ENCODE measurements at places on chromosomes 6 and 20. TPM values are rescaled to one million over a fixed set of nuclear protein-coding genes. Genes with fewer than 3 reads are reported as not detected.
A peak's percentile ranks its signal among the peaks of the same experiment; 100 is the strongest.

GRCh38 chr6:132952031-132952867 is 137.9 kb downstream of the RPS12 start:
- H3K4me3 ChIP-seq = no peak overlapping the region
- DNase-seq = no peak
- peaks cover 43% of the 10 kb centered on the region for H3K27me3 ChIP-seq
- H3K4me1 ChIP-seq = no peaks in the 10 kb centered on the region

GRCh38 chr6:38067263-38067980 is 247.9 kb downstream of the ZFAND3 start:
- no peak for DNase-seq
- H3K27me3 ChIP-seq = no peaks in the 10 kb centered on the region
- peaks cover 12% of the 10 kb centered on the region for H3K4me1 ChIP-seq
- peaks cover 31% of the 10 kb centered on the region for H3K36me3 ChIP-seq

TCF19 gene
- total RNA-seq = 86.1 TPM

TSBP1 gene
- total RNA-seq = not detected

DNA sequence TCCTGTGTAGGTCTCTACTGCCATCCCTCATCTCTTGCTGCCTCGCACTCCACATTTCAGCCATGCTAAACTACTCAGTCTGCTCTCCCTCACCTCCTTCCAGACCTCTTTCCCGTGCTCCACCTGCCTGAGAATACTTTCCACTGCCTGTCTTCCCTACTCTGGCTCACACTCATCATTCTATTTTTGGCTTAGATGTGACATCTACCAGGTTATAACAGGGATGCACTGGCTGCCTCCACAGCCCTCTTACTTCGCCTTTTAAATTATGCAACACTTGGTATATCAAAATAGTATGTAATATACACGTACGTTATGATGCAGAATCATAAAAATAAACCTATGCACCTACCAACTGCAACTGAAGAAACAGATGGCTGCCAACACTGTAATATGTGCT is 222.8 kb upstream of the DTNBP1 start:
- H3K36me3 ChIP-seq = no peaks in the 10 kb centered on the region
- H3K4me3 ChIP-seq = no peak overlapping the region
- no peak overlapping the region for H3K27ac ChIP-seq
- no peaks in the 10 kb centered on the region for H3K27me3 ChIP-seq
- no peak for DNase-seq

GRCh38 chr6:128417698-128418097 is 102.7 kb downstream of the PTPRK start:
- H3K27me3 ChIP-seq = no peaks in the 10 kb centered on the region
- H3K27ac ChIP-seq = no peak overlapping the region
- H3K36me3 ChIP-seq = peaks cover 12% of the 10 kb centered on the region
- H3K4me1 ChIP-seq = no peaks in the 10 kb centered on the region

DNA sequence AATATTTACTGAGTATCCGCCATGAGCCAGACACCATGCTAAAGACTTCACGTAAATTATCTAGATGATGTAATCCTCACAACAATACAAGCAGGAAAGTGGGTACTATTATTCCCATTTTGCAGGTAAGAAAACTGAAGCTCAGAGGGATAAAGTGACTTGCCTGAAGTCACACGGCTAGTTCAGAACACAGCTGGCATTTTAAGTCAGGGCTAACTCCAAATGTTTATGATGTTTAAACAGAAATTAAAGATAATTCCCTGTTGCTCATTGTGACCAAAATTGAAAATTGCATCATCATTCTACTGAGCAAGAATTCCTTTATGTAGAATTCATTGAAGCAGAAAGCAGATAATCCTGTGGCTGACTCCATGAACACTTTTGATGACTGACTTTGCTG is 71.3 kb upstream of the STXBP5 start:
- no peaks in the 10 kb centered on the region for H3K27me3 ChIP-seq
- no peaks in the 10 kb centered on the region for H3K36me3 ChIP-seq
- H3K4me1 ChIP-seq = peaks cover 8% of the 10 kb centered on the region
- DNase-seq = no peak
- no peak overlapping the region for H3K27ac ChIP-seq
- no peak overlapping the region for H3K4me3 ChIP-seq

DNA sequence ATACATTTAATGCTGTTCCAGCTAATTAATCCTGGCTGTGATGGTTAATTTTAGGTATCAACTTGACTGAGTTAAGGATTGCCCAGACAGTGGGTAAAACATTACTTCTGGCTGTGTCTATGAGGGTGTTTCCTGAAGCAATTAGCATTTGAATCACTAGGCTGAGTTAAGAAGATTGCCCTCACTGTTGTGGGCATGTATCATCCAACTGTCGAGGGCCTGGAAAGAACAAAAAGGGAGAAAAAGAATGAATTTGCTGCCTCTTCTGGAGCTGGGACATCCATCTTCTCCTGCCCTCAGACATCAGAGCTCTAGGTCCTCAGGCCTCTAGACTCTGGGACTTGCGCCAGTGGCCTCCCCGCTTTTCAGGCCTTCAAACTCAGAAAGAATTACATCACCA is 34.3 kb downstream of the SDHAF4 start:
- H3K4me3 ChIP-seq = no peak overlapping the region
- no peaks in the 10 kb centered on the region for H3K4me1 ChIP-seq
- no peaks in the 10 kb centered on the region for H3K27me3 ChIP-seq
- H3K36me3 ChIP-seq = peaks cover 2% of the 10 kb centered on the region
- DNase-seq = no peak

DNA sequence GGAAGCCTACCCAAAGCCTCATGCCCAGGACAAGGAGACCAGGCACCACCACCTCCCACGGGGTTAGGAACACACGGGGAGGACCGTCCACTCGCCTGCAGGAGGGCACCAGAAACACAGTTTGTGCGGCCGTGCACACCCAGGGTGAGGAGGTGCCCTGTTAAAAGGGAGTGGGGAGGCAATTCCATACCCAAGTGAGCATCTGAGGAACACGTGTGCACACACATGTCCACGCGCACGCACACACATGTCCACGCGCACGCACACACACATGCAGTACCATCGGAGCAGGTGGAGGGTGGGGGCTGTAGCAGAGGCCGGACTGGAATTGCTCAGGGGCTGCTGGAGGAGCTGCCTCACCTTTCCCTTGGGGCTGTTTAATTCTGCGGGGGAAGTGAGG is 259.4 kb downstream of the TAF4 start:
- H3K36me3 ChIP-seq = no peaks in the 10 kb centered on the region
- no peak overlapping the region for H3K4me3 ChIP-seq
- no peak for DNase-seq
- H3K27me3 ChIP-seq = peaks cover 13% of the 10 kb centered on the region

GRCh38 chr6:147742440-147742839 is 233.9 kb downstream of the SAMD5 start:
- no peak overlapping the region for H3K4me3 ChIP-seq
- no peak overlapping the region for H3K27ac ChIP-seq
- peaks cover 5% of the 10 kb centered on the region for H3K4me1 ChIP-seq
- H3K36me3 ChIP-seq = no peaks in the 10 kb centered on the region

CST4 gene
- not detected for total RNA-seq

DDX39B gene
- total RNA-seq = 570 TPM

GJA10 gene
- total RNA-seq = not detected

DNA sequence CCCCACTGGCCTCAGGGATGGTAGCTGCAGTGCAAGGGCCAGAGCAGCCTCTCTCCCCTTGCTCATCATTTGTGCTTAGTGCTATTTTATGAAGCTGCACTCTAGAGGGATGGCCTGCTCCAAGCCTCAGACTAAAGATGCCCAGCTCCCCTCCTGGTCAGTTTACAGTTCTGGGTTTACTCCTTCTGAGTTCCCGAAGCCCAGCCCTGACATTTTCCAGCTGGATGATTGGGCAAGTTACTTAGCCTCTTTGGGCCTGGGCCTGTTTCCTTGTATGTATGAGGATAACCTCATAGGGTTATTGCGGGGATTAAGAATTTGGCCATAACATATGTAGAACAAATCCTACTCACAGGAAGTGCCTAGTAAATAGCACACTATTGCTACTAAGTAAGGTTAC is 31.8 kb upstream of the EMILIN3 start:
- H3K36me3 ChIP-seq = no peaks in the 10 kb centered on the region
- no peak for DNase-seq
- no peaks in the 10 kb centered on the region for H3K27me3 ChIP-seq
- H3K4me1 ChIP-seq = no peaks in the 10 kb centered on the region

- no peaks in the 10 kb centered on the region for H3K27me3 ChIP-seq
- peak overlapping the region; percentile 12 for H3K27ac ChIP-seq
- H3K36me3 ChIP-seq = peaks cover 3% of the 10 kb centered on the region
- no peak overlapping the region for H3K4me3 ChIP-seq
Measured at GRCh38 chr6:26225848-26226578, 138.8 kb downstream of the HFE start.

SMPDL3A gene
- not detected for total RNA-seq

GRCh38 chr6:140879946-140880345 is 1252.8 kb upstream of the GJE1 start:
- H3K36me3 ChIP-seq = no peaks in the 10 kb centered on the region
- no peaks in the 10 kb centered on the region for H3K27me3 ChIP-seq
- DNase-seq = no peak
- H3K4me1 ChIP-seq = no peaks in the 10 kb centered on the region
- no peak overlapping the region for H3K4me3 ChIP-seq
- H3K27ac ChIP-seq = no peak overlapping the region

GRCh38 chr6:134628154-134628553 is 310.2 kb upstream of the SGK1 start:
- no peaks in the 10 kb centered on the region for H3K27me3 ChIP-seq
- H3K27ac ChIP-seq = no peak overlapping the region
- peaks cover 18% of the 10 kb centered on the region for H3K4me1 ChIP-seq

- H3K27me3 ChIP-seq = no peaks in the 10 kb centered on the region
- H3K4me1 ChIP-seq = no peaks in the 10 kb centered on the region
- H3K27ac ChIP-seq = no peak overlapping the region
- no peak overlapping the region for H3K4me3 ChIP-seq
- no peaks in the 10 kb centered on the region for H3K36me3 ChIP-seq
Measured at GRCh38 chr20:43579861-43580793, 10.6 kb upstream of the IFT52 start.

FNDC1 gene
- not detected for total RNA-seq

DNA sequence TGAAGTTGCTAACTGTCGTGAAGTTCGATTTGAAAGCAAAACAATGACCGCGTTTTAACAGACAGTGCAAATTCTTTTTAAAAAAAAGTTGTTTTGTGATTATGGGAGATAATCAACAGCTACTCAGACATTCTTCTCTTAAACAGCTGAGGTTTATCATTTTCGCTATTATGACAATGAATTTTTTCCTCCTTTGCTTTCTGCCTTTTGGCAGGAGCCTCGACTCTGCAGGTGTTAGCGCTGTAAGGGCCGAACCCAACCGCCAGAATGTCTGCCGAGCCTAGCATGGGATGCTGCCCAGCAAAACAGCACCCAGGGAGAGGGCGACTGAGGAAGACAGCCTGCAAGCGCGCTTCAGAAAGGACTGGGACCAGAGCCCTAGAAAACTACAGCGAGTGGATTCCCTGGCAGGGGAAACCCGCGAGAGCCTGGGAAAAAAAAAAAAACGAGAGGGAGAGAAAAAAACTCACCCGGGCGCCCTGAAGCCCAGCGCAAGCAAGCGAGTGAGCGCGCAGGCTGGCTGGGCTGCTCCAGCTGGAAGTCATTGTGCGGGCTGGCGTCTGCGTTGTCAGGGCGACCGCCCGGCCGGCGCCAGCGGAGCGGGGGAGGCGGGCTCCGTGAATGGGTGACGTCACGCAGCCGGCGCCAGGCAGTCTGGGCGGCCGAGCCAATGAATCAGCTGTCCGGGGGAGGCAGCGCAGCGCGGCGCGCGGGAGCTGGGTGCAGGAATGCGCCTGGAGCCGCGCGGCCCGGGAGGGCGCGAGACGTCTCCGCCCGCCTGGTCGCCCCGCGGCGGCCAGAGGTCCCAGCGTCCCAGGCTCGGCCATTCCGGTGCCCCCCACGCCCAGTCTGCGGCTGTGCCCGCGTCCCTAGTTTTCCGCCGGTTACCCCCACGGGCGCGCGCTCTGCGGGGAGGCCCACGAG is 32.7 kb upstream of the ID4 start:
- no peak overlapping the region for H3K27ac ChIP-seq
- H3K27me3 ChIP-seq = peaks cover 52% of the 10 kb centered on the region
- H3K4me3 ChIP-seq = peak overlapping the region; percentile 65

PCED1A gene
- total RNA-seq = 26.3 TPM

- no peak overlapping the region for H3K4me3 ChIP-seq
- peaks cover 15% of the 10 kb centered on the region for H3K36me3 ChIP-seq
- H3K27ac ChIP-seq = no peak overlapping the region
Measured at GRCh38 chr20:34525709-34526416, 9.6 kb downstream of the DYNLRB1 start.

DNA sequence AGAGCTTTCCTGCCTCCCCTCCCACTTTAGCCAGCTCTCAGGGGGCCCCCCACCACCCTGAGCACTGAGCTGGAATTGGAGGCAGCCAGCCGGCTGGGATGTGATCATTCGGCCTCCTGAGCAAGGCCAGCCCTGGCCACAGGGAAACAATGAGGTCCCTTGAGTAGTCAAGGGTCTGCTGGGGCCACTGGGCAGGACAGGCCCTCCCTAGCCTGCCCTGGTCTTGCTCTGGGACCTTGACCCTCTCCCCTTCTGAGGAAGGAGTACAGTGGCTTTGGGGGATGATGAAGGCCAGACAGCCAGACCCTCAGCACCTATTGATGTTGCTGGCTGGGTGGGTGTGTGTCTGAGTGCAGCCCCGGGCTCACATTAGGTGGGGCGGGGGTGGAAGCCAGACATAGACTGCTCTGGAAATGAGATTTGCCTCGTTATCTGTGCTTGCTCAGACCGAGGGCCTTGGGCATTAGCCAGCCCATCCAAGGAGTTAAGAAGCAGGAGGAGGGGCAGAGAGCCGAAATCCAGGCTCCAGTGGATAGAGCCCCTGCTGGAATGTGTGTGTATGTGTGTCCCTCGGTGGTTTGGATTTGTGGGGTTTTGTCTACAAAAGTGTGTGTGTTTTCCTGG is 21.3 kb downstream of the CD40 start:
- DNase-seq = no peak
- no peaks in the 10 kb centered on the region for H3K4me1 ChIP-seq
- no peak overlapping the region for H3K4me3 ChIP-seq
- peaks cover 43% of the 10 kb centered on the region for H3K27me3 ChIP-seq

- peaks cover 10% of the 10 kb centered on the region for H3K36me3 ChIP-seq
- H3K4me1 ChIP-seq = peaks cover 35% of the 10 kb centered on the region
- no peak overlapping the region for H3K27ac ChIP-seq
- no peaks in the 10 kb centered on the region for H3K27me3 ChIP-seq
- no peak for DNase-seq
Measured at GRCh38 chr20:37520419-37520955, 563 bp upstream of the NNAT start.
